ENCODE measurements at places on chromosomes 16 and 17.

DNA sequence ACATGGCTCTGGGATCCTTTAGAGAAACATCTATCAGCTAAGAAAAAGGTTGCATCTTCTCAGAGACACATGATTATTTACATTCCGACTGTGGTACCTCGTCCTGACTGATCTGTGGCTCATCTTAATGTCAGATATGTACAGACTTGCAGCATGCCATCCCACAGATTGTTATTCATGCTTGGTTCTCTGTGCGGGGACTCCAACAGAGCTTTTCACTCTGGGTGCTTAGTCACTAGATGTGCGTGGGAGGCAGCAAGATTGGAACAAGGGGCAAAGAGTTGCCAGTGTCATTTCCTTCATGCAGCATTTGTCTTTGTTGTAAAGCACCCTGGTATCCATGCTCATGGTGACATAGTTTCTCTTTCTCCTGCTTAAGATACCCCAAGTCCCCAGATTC, 179.1 kb upstream of the CACNG5 start:
- no peak for DNase-seq

GRCh38 chr17:63439687-63440086, 6.4 kb downstream of the CYB561 start:
- DNase-seq = peak; percentile 88

- DNase-seq = peak; percentile 78
Measured at GRCh38 chr17:76370261-76370993, 14.0 kb upstream of the SPHK1 start.

DNA sequence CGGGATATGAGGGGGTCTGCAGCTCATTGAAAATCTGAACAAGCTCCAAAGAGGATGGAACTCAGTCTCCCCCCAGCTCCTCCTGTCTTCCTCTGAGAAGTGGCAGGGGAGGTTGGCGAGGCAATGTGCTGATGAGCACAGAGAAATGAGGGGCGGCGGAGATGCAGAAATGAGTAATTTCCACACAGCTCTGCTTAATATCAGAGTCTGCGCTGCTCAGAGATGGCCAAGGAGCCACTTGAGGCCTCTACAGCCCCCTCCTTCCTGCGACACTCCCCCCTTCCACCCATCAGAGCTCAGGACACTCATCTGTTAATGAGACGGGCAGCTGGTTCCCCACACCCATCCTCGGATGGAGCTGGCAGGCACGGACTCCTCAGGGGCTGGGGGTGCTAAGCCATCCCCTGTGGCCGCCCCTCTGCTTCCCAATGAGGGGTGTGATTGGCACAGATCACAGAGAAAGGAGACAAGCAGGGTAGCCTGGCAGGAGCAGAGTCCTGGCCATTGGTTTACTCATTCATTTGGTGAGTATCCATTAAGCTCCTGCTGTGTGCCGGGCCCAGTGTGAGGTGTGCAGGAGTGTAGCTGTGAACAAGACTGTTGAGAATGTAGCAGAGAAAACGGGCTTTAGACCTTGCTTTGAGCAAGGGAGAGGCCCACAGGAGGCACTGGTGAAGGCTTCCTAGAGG, 12.7 kb upstream of the CRHR1 start:
- no peak for DNase-seq

GRCh38 chr16:86888231-86889053, 310.1 kb downstream of the FOXL1 start:
- DNase-seq = no peak

DNA sequence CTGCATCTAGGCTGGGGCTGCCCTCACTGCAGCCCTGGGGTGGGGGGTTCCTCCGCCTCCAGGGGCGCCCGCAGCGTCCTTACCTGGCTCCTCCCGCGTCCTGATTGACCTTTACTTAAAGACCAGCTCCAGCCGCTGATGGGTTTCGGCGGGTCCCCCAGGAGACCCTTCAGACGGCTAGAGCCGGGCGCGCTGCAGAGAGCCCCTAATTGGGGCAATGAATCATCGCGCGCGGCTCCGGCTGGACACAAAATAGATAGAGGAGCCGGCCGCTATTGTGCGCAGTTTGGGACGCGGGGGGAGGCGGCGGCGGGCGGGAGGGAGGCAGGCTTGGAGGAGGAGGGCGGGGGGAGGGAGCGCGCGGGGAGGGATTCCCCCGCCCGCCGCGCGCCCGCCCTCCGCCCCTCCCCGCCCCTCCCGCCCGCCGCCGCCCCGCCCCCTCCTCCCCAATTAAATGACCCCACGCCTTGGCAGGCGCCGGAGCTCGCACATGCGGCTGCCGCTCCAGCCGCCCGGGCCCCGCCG, 56.5 kb upstream of the CIBAR2 start:
- peak; percentile 91 for DNase-seq

- DNase-seq = no peak
Measured at GRCh38 chr16:81649561-81650184, 129.4 kb upstream of the PLCG2 start.

GRCh38 chr17:59361916-59362810, 30.7 kb downstream of the YPEL2 start:
- DNase-seq = peak; percentile 56

- no peak for DNase-seq
Measured at GRCh38 chr16:86523166-86523740, 12.9 kb downstream of the FOXF1 start.

DNA sequence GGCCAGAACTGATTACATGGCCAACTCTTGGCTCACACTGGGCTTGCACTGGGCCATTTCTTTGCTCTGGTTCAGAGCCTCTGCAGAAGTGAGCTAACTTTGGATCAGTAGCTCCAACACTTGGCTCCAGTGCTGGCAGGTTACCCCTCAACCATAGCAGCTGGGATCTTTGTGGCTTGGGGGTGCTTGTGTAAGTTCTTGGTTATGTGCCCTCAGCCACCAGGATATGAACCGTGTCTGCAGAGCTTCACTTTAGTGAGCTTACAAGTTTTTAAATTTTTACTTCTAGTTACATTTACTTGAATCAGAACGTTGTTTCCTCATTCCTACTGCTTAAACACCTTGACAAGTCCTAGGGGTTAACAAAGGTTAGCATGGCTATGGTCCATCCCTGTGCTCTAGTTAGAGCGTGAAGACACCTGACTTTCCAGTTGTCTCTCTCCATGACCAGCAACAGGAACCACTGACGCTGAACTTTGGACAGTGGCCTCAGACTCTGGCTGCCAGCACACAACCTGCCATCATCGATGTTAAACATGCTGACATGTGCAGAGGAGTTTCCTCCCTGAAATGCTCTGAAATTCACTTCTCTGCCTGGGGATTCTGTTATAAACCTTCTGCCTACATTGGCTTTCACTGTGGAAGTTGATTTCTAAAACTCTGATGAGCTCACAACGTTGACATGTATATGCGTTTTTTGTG, 4.1 kb downstream of the PDF start:
- DNase-seq = no peak

DNA sequence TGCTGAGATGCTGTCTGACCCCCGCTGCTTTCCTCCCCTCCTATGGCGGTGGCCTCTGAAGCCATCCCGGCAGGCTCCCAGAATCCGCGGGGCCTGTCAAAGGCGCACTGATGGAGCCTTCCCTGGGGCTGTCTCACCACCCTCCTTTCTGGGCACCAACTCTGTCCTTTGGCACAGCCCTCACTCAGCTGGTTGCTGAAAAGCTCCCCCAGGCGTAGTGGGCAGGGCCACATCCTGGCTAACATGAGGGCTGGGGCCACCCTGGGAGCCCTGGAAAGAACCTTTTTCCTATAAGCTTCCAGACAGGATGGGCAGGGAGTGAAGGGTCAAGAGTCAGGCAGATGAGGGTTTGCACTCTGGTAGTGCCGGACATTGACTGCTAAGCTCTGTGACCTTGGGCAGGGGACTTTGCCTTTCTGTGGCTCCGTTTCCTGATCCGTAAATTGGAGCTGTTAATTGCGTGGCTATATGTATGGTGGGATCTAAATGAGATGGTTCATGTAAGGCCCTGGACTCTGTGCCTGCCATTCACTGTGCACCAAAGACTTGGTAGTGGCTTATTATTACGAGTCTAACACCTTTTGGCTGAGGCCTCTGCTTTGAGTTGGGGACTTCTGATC, 27.6 kb upstream of the LASP1NB start:
- DNase-seq = no peak

DNA sequence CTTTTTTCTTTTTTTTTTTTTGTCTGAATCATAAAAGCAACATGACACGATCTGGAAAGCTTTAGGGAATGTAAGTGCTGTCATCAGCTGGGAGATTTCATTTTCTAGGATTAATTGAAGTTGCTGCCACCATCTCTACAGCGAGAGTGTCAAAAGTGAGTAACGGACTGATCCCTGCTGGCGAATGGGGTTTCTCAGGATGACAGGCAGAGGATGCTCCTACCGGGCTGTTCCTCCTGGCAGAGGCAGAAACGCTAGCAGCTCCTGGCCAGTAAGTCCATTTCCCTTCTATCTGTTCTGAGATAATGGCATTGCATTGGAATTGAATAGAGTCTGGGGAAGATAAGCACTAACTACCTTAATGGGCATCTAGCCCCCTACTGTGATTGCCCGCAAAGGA, 80.5 kb upstream of the KIFC3 start:
- DNase-seq = no peak

DNA sequence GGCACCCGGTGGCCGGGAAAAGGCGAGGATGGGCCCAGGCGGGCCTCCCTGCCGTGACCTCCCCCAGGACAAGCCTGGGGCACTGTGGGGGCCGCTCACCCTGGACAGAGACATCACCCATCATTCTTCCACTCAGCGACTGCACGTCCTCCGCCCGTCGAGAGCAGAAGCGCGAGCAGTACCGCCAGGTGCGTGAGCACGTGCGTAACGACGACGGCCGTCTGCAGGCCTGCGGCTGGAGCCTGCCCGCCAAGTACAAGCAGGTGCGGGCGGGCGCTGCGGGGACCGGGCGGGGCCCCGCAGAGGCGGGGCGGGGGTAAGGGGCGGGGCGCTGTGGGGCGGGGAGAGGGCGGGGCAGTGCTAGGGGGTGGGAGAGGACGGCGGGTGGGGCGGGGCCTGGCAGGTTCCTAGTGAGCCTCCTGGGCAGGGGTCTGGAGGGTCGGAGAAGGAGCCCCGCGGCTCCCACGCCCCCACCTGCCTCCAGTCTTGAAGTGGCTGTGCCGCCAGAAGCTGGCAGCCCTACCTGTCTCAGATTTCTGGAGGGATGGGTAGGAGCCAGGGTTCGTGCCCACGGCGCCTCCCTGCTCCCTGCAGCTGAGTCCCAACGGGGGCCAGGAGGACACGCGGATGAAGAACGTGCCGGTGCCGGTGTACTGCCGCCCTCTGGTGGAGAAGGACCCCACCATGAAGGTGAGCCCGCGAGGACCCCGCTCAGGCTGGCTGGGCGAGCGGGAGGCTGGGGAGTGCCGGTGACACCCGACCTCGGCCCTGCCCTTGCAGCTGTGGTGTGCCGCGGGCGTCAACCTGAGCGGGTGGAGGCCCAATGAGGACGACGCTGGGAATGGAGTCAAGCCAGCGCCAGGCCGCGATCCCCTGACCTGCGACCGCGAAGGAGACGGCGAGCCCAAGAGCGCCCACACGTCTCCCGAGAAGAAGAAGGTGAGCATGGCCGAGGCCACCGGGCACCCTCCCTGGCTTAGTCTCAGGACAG, 7.5 kb downstream of the NME3 start:
- DNase-seq = no peak

DNA sequence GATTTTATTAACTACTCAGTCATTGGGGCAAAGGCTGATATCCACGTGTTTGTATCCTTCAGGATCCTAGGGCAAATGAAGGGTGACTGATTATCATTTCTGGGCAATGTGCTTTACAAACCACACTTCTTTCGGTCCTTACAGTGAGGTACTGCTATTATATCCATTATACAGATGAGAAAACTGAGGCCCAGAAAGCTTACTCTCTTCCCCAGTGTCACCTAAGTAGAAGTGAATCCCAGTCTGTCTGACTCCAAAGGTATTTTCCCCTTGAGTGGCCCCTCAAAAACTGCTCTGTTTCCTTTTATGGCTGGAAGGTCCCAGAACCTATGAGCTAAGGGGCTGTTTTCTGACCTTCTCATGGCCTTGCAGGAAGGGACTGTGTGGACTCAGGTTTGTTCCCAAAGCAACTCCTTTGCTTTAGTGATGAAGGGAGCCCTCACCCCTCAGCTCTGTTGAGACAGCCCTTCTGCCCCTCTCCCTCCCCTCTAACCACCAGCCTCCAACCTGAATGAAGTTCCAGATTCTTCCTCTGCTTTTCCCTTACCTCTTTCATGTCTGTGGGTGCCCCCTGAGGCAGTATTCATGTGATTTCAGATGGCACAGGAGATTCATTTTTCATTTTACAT, 27.4 kb upstream of the ADGRG1 start:
- no peak for DNase-seq

DNA sequence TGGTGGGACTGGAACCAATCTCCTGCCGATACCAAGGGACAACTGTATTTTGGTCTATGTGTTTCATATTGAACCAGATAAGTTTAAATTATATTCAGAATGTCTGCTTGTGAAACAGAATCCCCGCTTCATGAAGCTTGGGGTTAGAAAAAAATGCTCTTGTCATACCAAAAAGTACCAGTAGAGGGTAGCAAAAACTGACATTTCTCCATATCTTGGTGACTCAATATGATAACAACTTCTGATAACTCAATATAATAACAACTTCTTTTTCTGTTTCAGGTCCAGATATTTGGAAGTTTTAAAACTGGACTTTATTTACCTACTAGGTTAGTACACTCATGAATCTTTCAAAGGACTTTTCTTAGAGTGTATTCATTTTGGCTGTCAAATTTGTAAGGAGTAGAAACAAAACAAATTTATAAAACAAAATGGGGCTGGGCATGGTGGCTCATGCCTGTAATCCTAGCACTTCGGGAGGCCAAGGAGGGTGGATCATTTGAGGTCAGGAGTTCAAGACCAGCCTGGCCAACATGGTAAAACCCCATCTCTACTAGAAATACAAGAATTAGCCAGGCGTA, 52.3 kb upstream of the ADCY7 start:
- no peak for DNase-seq

DNA sequence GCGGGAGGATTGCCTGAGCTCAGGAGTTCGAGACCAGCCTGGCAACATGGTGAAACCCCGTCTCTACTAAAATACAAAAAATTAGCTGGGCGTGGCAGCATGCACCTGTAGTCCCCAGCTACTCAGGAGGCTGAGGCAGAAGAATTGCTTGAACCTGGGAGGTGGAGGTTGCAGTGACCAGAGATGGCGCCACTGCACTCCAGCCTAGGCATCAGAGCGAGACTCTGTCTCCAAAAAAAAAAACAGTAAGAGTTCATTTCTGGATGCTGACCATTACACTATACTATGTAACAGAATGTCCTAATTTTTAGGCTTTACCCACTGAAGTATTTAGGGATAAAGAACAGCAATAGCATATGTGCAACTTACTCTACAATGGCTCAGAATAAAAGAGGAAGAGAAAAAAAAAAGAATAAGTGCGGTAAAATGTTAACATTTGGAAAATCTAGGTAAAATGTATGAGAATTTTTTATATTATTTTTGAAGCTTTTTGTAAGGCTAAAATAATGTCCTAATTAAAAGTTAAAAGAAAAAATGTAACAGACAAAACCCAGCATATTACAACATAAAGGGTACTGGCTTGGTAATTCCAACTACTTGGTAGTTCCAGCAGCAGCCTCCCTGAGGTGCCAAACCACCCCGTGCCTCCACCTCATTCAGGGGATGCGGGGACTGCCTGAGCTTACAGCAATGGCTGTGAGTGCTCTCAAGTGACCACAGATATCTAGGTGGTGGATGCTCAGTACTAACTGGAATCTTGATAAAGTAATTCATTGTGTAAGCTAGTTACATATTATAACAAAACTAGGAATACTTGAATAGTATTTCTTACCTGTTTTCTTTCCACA, 10.9 kb downstream of the COPS3 start:
- DNase-seq = no peak

Data from H54 (cell line).